ENCODE measurements at places on chromosomes 13 and 19.

DNA sequence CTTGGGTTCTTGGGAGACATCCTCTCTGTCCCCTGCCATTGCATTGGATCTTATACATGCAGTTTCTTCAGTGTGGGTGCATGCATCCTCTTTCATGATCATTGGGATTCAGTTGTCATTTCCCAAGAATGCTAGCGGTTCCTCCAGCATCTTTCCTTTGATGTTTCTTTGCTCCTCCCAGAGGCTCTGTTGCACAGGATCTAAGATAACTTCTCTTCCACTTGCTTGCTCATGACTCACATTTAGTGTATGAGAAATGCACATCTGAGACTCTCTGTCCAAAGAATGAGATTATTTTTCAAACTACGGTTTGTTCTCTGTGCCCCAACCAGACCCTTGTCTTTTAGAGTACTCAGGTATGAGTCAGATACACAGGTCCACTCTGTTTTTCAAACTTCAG, 197.1 kb downstream of the NDFIP2 start:
- peak; percentile 27 for DNase-seq

- peak; percentile 17 for DNase-seq
Measured at GRCh38 chr13:66048888-66049287, 1181.2 kb downstream of the PCDH9 start.

GRCh38 chr13:94666065-94666464, 46.3 kb downstream of the SOX21 start:
- DNase-seq: no peak

GRCh38 chr19:19385896-19386869, 19.3 kb upstream of the GATAD2A start:
- DNase-seq: no peak

DNA sequence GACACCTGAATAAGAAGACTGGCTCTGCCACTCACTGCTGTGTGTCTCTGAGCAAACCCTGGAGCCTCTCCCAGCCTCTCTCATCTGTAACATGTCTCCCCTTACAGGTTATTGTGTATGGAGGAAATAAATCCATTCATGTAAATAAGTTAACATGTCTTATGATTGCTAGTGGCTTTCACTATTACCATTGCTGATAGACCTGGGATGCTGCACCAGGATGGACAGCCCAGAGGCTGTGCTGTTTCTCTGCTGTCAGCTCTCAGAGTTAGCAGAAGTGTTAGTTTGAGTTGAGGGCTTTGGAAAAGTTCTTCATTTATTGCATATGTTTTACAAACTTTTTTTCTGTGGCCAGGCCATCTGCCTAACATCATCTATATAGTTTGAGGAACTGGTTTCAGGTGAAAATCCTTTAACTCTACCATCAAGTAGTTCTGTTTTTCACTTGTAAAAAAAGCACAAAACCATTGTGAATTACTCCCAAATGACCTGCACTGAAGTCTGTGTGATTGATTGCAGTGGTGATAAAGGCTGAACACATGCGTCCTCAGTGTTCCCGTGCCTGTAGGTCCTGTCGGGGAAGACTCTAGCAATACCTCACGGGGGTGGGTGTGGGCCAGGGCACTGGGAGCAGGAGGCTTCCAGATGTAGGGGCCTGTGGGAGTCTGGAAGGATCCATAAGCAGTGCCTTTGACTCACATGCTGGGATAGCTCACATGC, 24.6 kb downstream of the MPHOSPH8 start:
- DNase-seq: no peak

DNA sequence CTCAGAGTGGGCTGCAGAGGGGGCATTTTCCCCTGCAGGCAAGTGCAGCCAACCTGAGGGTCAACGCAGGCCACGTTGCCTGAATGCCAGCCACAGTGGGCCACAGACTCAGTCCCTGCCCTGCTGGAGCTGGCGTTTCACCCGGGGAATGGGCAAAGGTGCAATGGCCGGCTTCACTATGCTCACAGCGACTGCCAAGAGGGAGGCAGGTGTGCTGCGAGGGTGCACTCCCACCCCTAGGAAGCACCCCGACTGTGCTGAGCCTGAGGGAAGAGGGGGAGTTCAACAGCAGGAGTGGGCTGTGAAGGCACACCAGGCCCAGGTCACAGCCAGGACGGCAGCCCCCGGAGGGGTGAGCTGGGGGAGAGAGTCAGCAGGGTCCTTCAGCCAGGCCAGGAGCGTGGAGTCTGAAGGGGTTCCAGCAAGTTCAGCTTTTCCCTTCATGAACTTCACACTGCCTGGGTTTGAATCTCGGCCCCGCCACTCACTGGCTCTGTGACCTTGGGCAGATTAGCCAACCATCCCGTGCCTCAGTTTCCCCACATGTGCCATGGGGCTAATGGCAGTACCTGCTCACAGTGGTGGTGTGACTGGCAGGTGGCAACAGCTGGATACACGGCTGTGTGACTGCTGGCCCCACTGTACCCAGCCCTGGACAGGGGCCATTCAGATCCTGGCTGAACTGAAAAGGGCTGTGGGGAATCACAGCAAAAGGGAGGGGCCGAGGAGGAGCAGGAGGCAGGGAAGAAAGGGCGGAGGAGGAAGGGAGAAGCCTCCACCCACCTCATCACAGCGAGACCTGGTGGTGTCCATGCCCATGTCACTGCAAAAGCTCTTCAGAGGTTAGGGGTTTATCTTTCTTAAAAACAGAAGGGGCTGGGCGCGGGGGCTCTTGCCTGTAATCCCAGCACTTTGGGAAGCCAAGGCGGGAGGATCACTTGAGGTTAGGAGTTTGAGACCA, 7.6 kb downstream of the TRAPPC6A start:
- DNase-seq: no peak

DNA sequence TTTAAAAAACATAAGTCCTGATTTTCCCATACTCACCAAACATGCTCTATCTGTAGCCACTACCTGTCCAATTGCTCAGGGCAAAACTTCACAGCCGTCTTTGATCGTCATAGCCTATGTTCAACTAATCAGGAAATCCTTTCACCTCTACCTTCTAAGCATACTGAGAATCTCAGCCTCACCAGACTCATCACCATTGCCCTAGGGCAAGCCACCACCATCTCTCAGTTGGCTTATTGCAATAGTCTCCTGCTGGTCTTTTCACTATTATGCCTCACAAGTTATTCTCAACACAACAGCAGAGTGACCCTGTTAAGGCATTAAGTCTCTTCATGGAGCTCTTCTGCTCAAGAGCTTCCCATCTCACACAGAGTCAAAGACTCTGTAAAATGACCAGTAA, 260.4 kb upstream of the MAB21L1 start:
- no peak for DNase-seq

DNA sequence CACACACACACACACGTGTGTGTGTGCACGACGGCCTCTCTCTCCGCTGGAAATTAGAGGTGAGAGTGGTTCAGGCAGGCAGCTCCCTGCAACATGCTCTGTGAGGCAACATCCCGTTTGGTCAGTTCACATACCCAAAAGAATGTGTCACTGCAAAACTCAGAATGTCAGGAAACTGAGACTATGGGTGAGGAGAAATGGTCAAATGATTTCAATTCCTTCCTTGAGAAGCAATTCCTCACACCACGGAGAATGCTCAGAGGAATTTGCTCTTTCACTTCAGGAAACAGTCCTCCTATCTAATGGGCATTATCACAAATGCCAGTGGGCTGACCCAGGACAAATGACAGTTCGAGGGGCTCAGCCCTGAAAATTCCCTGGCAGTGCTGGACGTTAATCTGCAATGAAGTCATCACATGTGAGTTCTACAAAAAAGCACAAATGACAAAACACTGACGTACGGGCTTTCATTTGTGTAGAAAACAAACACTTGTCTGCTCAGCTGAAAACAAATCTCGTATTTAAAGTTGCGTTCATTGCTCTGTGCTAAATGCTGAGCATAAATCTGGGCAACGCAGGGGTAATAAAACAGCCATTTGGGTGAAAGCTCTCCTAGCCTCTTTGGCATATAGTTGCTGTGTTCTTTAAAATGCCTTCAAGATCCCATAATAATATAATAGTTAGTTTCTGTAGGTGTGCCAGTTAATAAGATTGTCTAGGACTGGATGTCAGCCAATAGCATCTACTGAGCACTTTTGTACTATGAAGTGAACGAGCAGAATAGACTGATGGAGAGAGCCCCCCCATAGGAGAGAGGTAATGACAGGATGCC, 18.6 kb upstream of the LATS2 start:
- DNase-seq: peak; percentile 71

- no peak for DNase-seq
Measured at GRCh38 chr13:97238432-97238831, 16.3 kb downstream of the MBNL2 start.

DNA sequence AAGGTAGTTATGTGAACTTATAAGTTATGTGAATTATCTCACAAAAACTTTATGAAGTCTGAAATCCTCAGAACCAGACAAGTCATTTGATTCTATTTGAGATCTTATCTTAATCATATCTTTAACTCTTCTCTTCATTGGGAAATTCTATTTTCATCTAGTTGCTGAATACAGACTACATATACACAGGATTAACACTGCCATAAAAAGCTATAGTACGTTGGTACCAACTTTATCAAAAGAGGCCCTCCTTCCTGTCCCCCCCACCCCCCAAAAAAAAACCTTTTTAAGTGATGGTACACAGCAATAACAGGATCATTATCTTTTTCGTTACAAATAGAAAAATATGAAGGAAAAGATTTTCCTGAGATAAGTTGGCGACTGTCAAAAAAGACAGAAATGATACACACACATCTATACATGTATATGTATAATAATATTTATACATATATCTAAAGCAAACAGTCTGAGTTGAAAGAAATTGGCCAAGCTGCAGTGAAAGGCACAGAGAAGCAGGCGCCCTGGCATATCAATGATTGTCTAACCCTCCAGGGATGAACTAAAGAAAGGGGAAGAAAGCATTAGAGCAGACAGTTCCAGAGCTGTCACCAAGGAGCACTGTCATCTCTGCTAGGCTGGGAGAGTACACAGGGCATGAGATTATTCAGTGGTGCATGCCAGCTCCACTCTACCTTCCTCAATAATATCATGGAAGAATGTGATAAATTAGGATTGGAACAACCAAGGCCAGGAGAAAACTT, 116.7 kb downstream of the KLF12 start:
- DNase-seq: no peak
